Activated T-helper 1 cell treated with anti-CD3 and anti-CD28 coated beads, Interleukin-2, amount 50 U/mL, for 16 hours (primary cell): ENCODE measurements at places on chromosomes 7 and 10.

GRCh38 chr7:74360008-74360407 is 70.8 kb downstream of the CLIP2 start:
- DNase-seq: no peak

GRCh38 chr10:24926557-24926956 is 25.8 kb downstream of the PRTFDC1 start:
- no peak for DNase-seq

GRCh38 chr10:31853629-31854028 is 75.0 kb downstream of the ARHGAP12 start:
- no peak for DNase-seq

DNA sequence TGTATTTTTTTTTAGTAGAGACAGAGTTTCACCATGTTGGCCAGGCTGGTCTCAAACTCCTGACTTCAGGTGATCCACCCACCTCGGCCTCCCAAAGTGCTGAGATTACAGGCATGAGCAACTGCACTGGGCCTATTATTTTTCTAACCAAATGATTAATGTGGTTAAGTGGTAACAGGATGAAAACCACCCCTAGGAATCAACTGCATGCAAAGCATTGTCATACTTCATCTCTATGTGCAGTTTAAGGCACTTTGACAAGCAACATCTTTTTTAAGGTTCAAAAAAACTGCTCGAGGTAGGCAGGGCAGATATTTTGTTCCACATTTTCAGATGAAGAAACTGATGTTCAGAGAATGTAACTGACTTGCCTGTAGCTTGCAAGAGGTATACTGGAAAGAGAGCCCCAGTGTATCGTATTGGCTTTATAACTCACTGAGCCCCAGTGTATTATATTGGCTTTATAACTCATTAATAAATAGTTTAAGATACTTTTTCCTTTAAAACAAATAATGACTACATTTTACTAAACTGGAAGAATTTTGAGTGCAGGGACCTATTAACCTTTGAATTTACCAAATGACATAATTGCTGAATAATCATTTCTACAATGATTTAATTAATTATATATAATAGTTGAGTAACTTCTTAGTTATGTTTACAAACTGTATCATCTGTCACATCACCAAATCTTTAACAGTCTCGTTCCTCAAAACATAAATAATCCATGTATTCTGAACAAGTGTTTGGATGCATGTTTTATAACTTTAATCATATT is 38.1 kb downstream of the RTKN2 start:
- DNase-seq: no peak

DNA sequence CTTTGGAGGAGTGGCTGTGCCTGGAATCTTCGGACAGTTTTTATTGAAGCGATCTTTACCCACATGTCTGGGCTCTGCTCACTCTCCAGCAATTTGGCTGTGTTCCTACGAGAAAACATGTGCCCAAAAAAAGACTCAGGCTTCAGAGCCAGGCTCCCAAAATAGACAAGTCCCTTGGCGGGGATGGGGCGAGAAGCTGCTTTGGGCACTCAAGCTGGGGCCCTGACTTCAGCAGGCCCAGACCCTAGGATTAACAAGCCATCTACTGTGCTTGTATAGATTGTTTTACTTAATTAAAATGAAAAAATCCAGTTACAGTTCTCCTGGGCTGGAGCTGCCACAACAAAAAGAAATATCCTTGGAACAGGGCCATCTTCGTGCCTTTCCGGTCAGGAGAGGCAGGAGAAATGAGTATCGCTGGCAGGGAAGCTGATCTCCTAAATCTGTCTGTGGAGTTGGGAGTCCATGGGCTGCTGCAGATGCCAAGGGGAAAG is 51.4 kb upstream of the PDCD4 start:
- DNase-seq: no peak

DNA sequence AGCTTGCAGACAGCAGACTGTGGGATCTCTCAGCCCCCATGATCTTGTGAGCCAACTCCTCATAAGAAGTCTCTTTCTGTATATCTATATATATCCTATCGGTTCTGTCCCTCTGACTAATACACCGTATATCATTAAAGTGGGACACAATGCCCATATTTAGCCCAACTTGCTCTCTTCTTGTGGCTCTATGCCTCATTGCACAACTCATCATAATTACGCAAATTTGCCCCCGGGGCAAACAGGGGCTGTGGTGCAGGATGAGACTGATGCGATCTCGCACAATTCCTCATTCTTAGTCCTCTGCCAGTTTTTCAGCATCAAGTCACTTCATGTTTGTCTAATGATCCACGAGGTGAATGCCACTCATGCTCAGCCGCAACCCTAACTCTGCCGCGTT is 183.2 kb downstream of the PRPF18 start:
- no peak for DNase-seq

GRCh38 chr7:128904381-128905197 is 5.9 kb downstream of the KCP start:
- DNase-seq: no peak

- no peak for DNase-seq
These were observed 210.7 kb downstream of the TRIL start for GRCh38 chr7:28747404-28747803.

- no peak for DNase-seq
These were observed 4.6 kb upstream of the VPS37D start for GRCh38 chr7:73663033-73663432.

DNA sequence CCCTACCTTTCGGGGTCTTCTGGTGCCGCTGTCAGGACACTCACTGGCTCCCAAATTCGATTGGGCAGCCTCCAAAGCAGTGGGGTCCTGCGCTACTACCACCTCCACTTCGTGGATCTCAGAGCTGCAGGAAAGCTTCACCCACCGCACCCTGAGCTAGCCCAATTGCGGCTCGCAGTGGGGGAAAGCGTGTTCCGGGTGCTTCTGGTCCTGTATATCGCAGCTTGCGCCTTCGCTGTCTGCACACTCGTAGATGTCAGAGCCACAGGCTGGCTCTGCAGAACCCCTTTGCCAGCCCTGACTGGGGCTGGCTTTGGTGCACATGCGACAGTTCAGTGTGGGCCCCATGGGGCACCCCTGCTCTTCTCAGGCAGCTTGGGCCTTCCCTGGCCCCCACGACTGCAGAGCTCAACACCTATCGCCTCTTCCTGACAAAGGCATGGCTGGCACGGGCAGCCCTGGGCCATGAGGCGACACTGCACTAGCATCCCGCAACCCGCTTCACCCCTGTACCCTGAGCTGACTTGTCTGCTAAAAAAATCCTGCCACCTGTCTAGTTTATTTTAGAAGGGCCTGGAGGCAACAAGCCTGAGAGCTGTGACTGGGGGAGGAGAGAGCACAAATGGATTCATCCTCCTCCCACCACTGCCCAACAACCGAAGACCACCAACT is 78.7 kb upstream of the ABI1 start:
- DNase-seq: no peak

- DNase-seq: no peak
These were observed 151.2 kb upstream of the TNRC18 start for GRCh38 chr7:5574770-5575269.

GRCh38 chr10:67925449-67926005 is 41.1 kb downstream of the SIRT1 start:
- DNase-seq: no peak

DNA sequence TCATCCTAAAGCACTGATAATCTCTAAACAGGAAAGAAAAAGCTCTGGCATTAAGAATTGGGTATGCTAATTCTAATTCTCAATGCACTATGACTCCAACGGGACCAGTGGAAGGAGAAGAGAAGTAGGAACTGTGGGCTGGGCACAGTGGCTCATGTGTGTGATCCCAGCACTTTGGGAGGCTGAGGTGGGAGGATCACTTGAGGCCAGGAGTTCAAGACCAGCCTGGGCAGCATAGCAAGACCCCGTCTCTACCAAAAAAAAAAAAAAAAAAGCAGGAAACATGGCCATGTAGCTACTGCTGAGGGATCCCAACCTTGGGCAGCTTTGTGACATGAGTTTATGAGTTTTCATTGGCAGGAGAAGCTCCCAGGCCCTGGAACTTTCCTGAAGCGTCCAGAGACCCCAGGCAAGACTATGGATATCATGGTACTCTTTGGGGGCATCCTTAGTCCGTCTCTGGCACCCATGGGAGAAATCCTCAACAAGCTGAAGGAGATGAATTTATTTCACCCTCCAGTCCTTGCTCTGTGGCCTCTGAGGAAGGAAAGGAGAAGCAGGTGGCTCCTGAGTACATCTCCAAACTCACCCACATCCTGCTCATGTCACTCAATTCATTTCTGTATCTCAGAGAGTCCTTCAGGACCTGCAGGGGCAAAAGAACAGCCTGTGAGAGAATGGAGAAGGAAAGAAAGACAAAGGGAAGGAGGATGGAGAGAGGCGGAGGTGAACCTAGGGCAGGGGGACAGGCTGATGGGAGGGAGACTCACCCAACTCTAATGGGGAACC is 99.5 kb downstream of the SPDYE5 start:
- DNase-seq: no peak

- no peak for DNase-seq
These were observed 18.0 kb downstream of the NUDT5 start for GRCh38 chr10:12177642-12178041.

- no peak for DNase-seq
These were observed 11.0 kb downstream of the PRR15 start for GRCh38 chr7:29574659-29575058.

GRCh38 chr7:107469929-107470328 is at the start of gene GPR22:
TSS of gene GPR22 (plus strand) at chr7:107470057. CDS start at chr7:107474061, 4,004 bp downstream.
- DNase-seq: no peak

DNA sequence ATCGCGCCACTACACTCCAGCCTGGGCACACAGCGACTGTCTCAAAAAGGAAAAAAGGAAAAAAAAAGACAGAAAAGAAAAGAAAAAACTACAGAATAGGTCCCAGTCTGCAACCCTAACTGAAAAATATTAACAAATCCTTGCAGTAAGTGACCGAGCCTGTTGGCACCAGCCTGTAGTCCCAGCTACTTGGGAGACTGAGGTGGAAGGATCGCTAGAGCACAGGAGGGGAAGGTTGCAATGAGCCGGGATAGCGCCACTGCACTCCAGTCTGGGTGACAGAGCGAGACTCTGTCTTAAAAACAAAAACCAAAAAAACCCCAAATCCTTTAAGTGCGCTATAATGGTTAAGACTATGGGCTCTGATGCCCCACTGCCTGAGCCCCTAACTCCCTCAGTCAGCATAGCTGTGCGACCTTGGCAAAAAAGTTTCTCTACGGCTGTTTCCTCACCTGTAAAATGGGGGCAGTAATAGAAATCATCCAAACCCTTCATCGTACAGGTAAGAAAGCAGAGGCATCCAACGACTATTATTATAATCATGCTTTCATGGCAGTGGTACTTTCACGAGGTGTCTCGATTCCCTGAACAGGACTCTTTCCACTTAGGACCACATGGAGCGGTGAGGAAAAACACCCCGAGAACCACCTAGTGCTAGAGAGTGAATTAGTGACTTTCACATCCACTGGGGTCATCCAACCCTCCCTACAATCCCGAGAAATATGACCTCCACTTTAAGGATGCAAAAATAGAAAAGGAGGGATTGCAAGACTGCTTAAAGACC is 755 bp downstream of the TOMM7 start:
- DNase-seq: no peak

- no peak for DNase-seq
These were observed 15.4 kb downstream of the CUX1 start for GRCh38 chr7:101832685-101833375.

DNA sequence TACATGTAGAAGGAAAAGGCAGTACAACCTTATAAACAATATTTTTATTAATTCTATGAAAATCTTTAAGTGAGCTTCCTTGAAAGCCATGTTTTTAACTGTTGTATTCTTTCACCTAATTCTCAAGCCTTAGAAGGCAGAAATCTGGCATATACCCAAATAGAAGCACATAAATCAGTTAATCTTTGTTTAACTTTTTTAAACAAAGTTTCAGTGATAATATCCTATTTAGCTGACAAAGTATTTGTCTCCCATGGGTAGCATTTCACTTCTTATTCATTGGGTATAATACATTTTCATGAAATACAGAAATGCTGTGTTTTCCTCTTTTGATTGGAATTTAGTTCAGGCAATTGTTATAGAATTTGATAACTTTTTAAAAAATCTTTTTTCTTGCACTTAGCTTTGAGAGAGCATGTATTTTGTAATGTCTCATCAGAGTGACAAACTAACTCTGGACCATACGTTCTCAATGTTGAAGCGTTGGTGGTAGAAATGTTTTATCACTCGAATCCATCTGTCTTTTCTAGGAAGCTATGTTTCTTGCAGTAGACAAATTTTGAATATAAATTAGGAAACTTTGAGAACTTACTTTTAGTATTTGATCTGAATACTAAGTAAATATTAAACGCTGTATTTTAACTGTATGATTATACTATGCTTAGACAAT is 78.1 kb downstream of the CREM start:
- no peak for DNase-seq

GRCh38 chr10:29615195-29615594 is 19.6 kb downstream of the SVIL start:
- DNase-seq: no peak

DNA sequence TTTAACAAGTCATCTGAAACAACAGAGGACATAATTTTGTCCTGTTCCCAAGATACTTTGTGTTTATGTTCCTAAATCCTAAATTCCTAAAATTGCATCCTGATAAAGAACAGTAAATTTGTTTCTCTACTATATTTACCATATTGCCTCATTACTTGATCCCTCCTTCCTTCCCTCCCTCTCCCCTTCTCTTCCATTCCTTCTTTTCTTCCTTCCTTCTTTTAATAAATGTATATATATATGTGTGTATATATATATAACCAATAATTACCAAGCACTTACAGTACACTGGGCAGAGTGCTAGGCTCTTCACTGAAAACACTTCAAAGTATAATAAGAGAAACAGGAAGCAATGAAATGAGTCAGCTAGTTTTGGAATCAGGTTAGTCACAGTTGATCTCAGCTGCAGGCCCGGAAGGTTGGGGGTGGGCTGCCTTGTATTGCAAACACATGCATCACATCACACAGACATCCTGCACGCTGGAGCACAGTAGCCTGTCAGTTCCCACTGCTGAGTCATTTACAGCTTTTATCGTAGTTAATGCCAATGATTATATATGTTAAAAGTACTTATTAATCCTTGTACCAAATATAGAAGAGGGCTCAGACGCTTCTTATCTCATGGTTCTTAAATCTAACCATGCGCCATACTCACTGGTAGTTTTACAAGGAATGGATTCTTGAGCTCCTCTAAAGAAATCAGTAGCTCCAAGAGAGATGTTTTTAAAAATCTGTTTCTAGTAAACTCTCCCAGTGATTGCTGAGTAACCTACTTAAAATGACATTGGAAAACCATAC is 551.7 kb downstream of the GRM8 start:
- no peak for DNase-seq

GRCh38 chr7:35707422-35707821 is 12.5 kb upstream of the HERPUD2 start:
- DNase-seq: no peak

GRCh38 chr10:15690031-15690430 is 29.7 kb downstream of the ITGA8 start:
- DNase-seq: no peak
